NCI-H2227 treated with DMSO at 0.1 percent for 48 hours (cell line): ENCODE measurements at places on chromosomes 16 and 17.

DNA sequence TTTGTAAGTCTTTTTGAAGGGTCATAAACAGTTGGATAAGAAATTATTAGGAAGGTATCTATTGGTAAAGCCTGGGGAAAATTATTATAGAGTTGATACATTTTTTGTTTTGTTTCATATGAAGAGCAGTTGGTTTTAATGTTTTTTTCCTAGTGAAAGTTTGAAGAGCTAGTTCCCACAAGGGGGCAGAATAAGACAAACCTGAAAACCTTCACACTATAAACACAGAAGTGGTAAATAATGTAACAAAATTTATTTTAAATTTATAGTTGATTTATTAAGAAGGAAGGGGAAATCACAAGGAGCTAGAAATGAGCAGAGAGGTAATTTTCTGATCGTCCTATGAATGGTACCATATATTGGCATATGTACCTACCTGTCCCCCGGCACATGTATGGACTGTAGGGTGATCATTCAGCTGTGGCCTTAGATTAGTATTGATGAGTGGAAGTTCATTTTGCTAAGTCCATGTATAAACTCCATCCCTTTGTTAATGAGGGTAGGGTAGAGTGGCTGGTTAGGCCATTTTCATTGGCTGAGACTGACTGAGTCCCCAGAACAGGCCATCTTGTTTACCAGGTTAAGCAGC is 116.3 kb downstream of the TANC2 start:
- no peak for DNase-seq

- DNase-seq, result peak; percentile 84
Measured at GRCh38 chr16:85327731-85328675, 215.7 kb upstream of the CIBAR2 start.

DNA sequence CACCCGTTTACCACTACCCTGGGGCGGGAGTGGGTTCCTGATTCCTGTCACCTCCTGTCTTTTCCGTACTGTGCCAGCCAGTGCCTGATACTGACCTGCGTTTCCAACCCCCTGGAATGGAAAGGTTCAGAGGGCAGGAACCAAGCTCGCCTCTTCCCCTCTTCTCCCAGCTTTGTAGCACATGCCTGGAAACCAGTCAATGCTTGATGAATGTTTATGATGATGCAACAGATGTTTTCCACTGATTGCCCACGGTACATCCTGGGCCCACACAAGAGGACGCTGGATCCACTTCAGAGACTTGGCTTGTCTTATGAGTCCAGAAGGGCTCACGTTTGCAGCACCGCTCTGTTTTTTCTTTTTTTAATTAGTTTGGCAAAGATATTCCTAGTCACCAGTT is 262.0 kb downstream of the CPPED1 start:
- DNase-seq, result no peak

- no peak for DNase-seq
Measured at GRCh38 chr16:56202036-56202435, 10.7 kb downstream of the GNAO1 start.

DNA sequence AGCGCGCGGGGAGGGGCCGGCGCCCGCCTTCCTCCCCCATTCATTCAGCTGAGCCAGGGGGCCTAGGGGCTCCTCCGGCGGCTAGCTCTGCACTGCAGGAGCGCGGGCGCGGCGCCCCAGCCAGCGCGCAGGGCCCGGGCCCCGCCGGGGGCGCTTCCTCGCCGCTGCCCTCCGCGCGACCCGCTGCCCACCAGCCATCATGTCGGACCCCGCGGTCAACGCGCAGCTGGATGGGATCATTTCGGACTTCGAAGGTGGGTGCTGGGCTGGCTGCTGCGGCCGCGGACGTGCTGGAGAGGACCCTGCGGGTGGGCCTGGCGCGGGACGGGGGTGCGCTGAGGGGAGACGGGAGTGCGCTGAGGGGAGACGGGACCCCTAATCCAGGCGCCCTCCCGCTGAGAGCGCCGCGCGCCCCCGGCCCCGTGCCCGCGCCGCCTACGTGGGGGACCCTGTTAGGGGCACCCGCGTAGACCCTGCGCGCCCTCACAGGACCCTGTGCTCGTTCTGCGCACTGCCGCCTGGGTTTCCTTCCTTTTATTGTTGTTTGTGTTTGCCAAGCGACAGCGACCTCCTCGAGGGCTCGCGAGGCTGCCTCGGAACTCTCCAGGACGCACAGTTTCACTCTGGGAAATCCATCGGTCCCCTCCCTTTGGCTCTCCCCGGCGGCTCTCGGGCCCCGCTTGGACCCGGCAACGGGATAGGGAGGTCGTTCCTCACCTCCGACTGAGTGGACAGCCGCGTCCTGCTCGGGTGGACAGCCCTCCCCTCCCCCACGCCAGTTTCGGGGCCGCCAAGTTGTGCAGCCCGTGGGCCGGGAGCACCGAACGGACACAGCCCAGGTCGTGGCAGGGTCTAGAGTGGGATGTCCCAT is 232.8 kb downstream of the SEC14L1 start:
- DNase-seq, result no peak

DNA sequence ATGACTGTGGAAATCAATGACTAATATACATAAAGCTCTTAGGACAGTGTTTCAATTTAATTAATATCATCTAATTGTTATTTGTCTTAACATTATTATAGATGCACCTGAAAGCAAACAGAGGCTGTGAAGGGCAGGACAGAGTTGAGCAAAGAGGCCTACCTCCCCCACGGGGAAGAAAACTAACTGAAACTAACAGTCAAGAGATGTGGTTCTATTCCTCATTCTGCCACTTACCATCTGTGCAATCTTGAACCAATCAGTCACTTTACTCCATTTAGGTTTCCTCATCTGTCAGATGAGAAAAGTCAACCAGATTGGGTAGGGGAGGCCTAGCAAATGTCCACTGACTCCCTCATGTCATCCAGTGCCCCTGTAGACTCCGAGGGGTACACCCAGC is 59.1 kb downstream of the C17orf67 start:
- no peak for DNase-seq

- DNase-seq, result no peak
Measured at GRCh38 chr17:20774472-20775135, 195.1 kb downstream of the CDRT15L2 start.

DNA sequence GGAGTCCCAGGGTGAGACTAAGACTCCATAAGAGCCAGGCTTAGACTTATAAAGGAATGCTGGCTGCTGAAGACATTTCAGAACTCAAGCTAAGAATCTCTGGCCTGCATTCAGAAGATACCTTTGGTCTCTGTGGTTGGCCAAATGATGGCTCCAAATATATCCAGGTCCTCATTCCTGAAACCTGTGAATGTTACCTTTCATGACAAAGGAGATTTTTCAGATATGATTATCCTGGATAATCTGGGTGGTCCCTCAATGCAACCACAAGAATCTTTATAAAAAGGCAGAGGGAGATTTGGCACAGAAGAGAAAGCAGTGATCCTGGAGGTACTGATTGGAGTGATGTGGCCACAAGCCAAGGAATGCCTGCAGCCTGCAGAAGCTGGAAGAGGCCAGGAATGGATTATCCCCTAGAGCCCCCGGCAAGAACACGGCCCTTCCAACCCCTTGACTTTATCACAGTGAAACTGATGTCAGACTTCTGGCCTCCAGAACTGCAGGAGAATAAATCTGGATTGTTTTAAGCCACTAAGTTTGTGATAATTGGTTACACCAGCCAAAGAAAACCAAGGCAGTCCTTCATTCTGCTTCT is 253.3 kb downstream of the SLC39A11 start:
- no peak for DNase-seq

- DNase-seq, result no peak
Measured at GRCh38 chr17:56898874-56899273, 15.0 kb downstream of the TRIM25 start.

GRCh38 chr17:17344507-17345293 is 41.5 kb downstream of the NT5M start:
- no peak for DNase-seq

- DNase-seq, result no peak
Measured at GRCh38 chr17:79444198-79444597, 166.7 kb downstream of the RBFOX3 start.

GRCh38 chr17:60823515-60823914 is 145.9 kb downstream of the BCAS3 start:
- no peak for DNase-seq

GRCh38 chr17:62681939-62682381 is 54.5 kb downstream of the MRC2 start:
- DNase-seq, result no peak

DNA sequence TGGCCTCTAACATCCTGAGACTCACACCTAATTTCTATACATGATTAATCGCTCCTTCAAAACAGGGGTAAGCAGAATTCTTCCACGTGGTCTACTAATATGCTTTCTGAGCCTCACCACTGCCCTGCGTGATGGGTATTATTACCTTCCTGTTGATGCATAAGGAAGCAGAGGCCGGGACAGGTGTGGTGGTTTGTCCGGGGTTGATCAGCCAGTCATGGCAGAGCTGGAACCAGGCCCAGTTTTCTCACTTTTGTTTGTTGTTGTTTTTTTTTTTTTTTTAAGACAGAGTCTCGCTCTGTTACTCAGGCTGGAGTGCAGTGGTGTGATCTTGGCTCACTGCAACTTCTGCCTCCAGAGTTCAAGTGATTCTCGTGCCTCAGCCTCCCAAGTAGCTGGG is 31.2 kb downstream of the RNF135 start:
- no peak for DNase-seq

DNA sequence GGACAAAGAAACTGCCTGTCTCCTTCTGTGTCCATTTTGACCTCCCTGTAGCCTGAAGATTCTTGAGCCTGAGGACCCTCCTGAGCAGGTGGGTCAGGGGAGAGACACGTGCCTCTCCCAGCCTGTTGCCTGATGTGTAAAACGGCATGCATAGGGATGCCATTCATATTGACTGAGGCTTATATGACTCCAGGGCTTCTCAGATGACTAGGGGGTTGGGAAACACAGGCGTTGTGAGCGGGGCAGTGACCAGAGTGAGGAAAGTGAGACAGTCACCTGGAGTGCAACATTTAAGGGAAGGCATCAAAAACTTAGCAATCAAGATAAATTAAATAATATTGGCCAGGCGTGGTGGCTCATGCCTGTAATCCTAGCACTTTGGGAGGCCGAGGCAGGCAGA is 5.1 kb upstream of the SLC16A5 start:
- DNase-seq, result no peak

DNA sequence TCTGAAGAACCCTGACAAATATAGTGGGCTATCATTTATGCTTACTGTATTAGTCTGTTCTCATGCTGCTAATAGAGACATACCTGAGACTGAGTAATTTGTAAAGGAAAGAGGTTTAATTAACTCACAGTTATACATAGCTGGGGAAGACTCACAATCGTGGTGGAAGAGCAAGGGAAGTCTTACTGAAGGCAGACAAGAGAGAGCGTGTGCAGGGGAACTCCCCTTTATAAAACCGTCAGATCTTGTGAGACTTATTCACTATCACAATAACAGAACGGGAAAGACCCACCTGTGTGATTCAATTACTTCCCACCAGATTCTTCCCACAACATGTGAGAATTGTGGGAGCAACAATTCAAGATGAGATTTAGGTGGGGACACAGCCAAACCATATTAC is 526.8 kb upstream of the GOT2 start:
- no peak for DNase-seq

- no peak for DNase-seq
Measured at GRCh38 chr17:77173104-77173503, 32.3 kb downstream of the SEC14L1 start.

DNA sequence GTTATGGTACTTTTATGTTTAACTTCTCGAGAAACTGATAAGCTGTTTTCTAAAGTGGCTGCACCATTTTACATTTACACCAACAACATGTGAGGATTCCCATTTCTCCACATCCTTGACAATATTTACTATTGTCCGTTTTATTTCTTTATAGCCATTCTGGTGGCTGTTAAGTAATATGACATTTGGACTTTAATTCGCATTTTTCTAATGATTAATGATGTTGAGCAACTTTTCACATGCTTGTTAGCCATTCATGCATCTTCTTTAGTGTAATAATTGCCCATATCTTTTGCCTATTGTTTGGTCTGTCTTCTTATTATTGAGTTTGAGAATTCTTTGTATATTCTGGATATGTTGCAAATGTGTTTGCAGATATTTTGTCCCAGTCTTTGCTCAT is 114.2 kb downstream of the DNAH9 start:
- DNase-seq, result no peak

DNA sequence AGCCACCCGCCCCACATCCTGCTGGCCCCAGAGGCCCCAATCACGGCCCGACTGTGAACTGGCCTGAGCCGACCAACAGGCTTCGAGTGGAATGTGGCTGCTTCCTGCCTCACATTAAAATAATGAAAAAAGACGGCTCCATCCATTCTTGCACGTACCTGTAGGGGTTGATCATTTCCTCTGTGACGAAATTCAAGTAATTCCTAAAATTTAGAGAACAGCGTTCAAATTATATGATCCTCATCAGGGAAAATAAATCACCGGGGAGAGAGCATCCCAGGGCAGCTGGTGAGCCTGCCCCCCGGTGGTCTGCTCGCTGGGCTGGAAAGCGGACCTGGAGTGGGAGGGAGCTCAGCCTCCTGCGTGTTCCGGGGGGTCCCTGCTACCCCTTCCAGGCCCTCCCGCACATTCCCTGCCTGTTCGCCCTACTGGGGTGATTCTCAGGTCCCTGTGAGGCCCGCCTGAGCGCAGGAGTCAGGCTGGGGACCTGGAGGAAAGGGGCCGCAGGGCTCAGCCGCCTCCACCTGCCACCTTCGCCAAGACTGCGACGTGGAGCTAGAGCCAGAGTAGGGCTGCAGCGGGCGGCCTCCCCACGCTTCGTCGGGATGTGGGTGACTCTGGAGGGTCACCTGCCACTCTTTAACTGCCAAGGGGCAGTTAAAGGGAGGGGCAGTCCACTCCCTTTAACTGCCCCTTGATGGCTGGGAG is 28.9 kb downstream of the SLC7A5 start:
- no peak for DNase-seq

DNA sequence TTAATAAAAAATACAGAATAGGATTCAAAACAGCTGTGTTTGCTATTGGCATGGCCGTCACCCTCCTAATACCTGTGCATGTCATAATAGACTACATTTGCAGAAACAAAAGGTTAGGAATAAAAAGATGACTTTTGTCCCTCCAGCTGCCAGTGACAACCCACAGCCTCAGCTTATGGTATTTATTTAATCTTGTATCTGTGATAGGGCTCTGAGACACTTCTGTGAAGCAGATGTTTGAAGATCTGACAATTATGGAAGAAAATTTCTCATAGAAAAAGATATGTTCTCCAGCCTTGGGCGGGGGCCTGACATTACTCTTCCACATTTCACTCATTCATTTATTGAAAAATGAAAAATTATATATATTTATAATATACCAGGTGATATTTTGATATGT is 62.2 kb downstream of the PITPNC1 start:
- DNase-seq, result no peak

DNA sequence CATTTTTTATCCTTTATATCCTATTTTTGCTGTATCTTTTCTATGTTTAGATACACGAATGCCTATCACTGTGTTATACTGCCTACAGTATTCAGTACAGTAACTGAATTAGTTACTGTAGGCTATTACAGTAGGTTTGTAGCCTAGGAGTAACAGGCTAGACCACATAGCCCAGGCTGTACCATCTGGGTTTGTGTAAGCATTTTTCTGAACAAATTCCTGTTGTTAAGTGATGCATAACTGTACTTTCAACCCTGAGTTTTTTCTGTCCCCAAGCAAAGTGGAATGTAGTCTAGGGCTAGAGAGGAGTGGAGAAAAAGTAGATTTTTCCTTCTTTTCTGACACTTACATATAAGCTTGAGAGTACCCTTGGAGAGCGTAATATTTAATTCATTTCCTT is 282.1 kb downstream of the HS3ST3B1 start:
- no peak for DNase-seq

GRCh38 chr16:22355487-22355908 is 18.9 kb downstream of the CDR2 start:
- no peak for DNase-seq

- DNase-seq, result no peak
Measured at GRCh38 chr16:88389621-88390160, 6.9 kb downstream of the ZNF469 start.
